ENCODE measurements at places on chromosomes 5 and 9.

GRCh38 chr9:78973907-78974306 is 597.9 kb upstream of the TLE4 start:
- no peak for DNase-seq

DNA sequence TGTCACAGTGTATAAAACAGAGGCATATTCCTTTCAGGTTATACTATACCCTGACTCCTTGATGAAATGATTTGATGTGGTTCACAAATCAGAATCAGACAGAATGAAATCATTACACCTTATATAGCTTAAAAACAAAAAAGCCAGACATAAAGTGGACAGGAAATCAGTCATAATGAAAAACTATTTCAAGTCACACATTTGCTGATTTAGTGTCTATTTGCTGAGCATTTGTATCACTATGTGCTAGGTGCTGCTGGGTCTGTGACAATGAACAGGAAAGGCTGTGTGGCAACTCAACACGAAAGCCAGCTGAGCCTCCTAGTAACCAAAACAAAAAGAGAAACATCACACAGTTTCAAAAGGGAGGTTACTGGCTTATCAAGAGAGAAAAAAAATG is 194.0 kb downstream of the EFNA5 start:
- DNase-seq: no peak

DNA sequence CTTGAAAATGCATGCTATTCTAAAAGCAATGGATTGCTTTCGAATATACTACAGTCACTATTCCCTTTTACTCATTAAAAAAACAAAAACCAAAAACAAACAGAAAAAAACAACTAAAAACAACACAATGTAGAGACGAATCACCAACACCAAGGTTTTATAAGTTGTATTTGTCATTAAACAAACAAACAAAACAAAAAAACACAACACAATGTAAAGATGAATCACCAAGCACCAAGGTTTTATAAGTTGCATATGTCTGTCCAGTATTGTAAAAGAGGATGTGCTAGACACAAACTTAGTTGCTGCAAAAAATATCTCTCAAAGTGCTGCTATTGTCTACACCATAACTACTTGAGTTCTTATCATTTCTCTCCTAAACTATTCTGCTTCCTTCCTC is 1269.2 kb downstream of the EFNA5 start:
- no peak for DNase-seq

DNA sequence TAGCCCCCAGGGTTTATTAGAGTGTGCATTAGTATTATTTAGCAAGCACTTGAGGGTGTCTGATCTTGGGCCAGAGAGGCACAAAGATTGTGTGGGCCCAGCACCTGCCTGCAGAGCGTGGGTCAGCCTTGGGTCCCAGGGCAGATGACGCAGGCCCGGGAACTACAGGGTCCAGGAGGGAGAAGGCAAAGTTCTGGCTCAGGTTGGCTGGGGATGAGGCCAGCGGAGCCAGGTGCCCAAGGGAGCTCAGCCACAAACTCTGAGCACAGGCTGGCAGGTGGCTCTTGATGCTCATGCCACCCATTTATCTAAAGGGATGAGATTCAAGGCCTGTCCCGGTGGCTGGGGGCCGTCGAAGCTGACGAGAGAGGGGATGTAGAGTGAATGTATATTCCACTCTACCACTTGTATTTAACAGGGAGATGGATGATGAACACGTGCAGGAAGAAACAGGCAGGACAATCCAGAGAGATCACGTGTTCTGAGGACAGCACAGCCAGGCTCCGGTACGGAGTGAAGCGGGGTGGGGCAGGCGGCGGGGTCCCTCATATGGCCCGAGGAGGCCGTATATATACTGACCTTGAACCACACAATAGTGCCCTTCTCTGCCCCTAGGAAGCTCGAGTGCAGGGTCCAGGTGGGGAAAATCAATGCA is 818 bp upstream of the OBP2A start:
- no peak for DNase-seq
